ENCODE measurements at places on chromosomes 16 and 17.

GRCh38 chr16:89193576-89194293, 6.6 kb downstream of the SLC22A31 start:
- DNase-seq: no peak

DNA sequence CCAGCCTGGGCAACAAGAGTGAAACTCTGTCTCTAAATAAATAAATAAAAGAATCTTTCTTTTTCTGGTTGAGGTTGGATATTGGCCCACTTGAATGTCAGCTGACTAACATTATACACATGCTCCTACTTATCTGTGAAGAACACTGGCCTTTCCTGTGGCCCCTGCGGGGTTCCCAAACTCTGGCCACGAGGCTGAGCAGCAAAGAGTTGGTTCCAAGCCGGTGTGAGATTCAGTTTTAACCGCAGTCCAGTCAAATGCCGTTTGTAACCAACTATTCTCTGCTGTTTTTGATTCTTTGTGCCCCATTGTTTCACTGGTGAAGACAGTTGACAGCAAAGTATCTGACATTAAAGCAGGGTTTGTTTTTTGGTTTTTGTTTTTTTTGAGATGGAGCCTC, 11.2 kb downstream of the ETV4 start:
- no peak for DNase-seq

GRCh38 chr17:78890498-78890897, 12.5 kb downstream of the CEP295NL start:
- DNase-seq: peak; percentile 56

DNA sequence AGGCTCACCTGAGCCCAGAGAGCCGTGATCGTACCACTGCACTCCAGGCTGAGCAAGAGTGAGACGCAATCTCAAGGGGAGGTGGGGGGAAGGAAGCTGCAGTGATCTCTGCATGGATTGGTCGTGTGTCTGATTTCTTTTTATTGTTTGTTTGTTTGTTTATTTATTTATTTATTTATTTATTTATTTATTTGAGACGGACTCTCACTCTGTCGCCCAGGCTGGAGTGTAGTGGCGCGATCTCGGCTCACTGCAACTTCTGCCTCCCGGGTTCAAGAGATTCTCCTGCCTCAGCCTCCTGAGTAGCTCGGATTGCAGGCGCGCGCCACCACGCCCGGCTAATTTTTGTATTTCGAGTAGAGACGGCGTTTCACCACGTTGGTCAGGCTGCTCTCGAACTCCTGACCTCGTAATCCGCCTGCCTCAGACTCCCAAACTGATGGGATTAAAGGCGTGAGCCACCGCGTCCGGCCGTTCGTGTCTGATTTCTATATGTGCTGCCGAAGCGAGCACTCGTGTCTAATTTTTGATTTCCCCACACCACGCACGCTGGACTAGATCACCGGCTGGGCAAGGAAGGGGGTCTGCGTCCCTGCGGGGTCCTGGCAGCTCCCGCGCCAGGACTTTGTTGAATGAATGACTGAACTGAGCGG, 448 bp upstream of the TNFRSF12A start:
- no peak for DNase-seq

GRCh38 chr17:78022425-78022824, 63.9 kb downstream of the TNRC6C start:
- no peak for DNase-seq

GRCh38 chr17:67481808-67482207, 104.7 kb downstream of the PITPNC1 start:
- no peak for DNase-seq

- DNase-seq: no peak
Measured at GRCh38 chr16:11260596-11260966, 4.6 kb upstream of the SOCS1 start.

GRCh38 chr17:82329683-82330321, 3.8 kb downstream of the SECTM1 start:
- DNase-seq: no peak

DNA sequence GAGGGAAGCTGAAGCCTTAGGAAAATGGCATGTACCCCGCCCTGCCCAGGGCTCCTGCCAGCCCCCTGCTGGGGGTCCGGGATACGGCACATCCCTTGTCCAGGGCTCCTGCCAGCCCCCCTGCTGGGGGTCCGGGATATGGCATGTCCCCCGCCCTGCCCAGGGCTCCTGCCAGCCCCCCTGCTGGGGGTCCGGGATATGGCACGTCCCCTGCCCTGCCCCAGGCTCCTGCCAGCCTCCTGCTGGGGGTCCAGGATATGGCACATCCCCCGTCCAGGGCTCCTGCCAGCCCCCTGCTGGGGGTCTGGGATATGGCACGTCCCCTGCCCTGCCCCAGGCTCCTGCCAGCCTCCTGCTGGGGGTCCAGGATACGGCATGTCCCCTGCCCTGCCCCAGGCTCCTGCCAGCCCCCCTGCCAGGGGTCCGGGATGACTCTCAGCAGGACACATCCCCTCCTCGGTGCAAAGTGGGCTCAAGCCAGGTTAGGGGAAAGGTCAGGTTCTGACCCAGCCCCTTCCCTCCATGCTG, 43.2 kb downstream of the RPH3AL start:
- DNase-seq: no peak

All from CD8-positive, alpha-beta T cell (primary cell).